ENCODE measurements at places on chromosomes 6 and 20.
A peak's percentile ranks its signal among the peaks of the same experiment; 100 is the strongest.

DNA sequence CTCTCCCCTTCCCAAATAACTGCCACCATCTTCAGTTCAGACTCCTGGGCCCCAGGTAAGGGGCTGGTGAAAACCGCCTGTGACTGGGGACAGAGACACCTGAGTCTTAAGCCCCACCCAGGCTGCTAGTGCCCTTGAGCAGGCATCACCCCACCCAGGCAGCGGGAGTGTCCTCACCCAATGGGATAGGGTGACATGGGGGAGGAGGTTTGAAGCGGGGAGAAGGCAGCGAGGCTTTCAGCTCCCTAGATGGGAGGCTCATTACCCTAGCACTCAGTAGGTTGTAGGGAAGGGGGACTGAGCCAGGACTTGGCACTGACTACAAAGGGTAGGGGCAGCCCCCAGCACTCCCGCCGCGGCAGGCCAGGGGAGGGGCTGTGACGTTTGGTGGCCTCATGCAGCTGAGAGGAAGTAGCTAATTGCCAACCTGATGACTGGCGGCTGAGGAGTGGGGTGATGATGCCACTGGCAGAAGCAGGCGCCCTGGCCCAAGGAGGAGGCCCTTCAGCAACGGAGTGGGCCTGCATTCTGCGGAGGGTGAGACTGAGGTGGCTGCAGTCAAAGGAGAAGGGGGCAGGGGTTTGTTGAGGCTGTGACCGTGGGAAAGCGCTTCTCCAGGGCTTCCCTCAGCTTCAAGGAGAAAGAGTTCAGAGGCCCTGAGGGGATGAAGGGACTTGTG lies 126.9 kb downstream of the MRPL14 start:
- no peak for DNase-seq

DNA sequence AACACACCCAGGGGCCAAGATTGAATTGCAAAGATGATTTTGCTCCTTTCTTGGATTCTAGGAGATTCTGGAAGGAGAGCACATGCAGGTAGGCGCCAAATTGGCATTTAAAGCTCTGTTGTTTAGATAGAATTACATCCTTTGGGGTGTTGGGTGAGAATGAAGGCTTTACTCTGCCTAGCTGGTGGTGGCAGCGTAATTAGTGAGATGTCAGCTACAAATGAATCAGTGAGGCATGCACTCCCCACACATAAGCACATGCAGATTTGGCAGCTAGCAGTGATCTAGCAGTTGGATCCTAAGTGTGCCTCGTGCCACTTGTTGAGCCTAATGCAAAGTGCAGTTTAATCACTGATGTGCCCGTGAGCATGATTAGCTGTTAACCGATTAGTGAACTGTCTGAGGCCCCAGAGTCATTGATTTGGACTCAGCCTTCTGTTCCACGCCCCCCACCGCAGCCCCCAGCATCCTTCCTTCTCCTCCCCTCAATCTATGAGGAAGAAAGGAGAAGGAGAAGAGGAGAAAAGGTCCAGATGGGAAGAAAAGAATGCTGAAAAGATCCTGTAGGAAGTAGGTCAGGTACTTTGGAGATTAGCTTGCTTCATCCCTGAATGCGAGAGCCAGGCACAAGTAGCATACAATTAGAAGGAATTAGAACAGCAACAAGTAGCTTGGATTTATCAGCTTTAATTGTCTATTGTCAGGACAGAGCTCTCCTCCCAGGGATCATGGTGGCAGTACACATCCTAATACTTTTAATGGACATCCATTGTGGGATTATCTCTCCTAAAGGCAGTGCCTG lies 6.0 kb upstream of the PRDM1 start:
- no peak for DNase-seq

DNA sequence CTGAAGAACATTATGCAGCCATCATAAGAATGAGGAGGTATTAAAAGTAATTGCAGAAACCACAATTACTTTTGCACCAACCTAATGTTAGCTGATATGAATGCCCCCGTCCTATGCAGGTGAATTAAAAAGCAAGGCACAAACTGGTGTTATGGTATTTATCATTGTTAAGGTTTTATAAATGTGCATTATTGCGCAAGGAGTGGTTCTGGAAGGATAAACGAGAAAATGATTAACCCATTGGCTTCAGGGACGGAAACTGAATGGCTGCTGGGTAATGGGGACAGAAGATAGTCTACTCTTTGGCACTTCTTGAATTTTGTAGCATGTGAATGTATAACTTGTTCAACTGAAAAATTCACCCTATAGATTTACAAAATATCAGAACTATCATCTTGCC lies 148.6 kb upstream of the SALL4 start:
- DNase-seq: no peak

- no peak for DNase-seq
These were observed 6.0 kb downstream of the SYTL3 start for GRCh38 chr6:158655569-158656450.

DNA sequence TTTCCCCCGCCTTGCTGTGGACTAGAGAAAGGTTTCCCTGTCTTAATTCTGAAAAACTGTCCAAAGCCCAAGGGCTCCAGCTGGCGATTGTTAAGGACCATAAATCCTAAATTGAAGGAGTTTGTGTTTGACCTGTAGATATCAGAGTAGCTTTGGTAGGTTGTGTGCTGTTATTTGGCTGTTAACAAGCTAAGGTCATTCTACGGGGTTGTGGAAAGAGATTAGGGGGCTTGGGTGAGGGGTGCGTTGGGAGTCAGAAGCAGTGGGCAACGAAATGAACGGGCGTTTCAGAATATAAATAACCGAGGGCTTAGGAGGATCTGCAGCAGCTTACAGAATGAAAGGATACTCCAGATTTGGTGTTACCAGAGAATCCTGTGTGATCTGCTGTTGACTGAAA lies 32.6 kb upstream of the BTN3A2 start:
- no peak for DNase-seq

GRCh38 chr6:149831308-149831820 lies 32.8 kb downstream of the LRP11 start:
- no peak for DNase-seq

- peak; percentile 42 for DNase-seq
These were observed 11.4 kb upstream of the MMS22L start for GRCh38 chr6:97294451-97294850.

Measured in fibroblast of gingiva (primary cell).